ENCODE measurements at places on chromosomes 5 and 9. TPM values are rescaled to one million over a fixed set of nuclear protein-coding genes. Genes with fewer than 3 reads are reported as not detected.

DNA sequence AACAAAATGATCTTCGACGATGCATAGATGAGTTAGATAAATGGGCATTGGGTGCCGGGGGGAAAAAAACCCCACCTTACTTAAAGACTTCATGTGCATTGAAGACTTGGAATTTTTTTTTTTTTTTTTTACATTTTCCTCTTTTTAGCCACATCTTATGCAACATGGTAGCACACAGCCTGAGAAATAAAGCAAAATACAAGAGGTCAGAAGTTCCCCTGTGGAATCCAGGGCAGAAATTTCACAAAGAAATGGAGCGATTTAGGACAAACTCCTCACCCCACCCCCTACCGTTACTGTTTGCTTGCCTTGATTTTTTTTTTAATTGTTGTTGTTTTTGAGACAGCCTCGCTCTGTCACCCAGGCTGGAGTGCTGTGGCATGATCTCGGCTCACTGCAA lies 153.2 kb downstream of the GOLPH3 start:
- H3K27ac ChIP-seq, result peak overlapping the region; percentile 17
- no peak overlapping the region for H3K4me3 ChIP-seq
- H3K36me3 ChIP-seq, result peaks cover 4% of the 10 kb centered on the region
- no peak for DNase-seq
- H3K27me3 ChIP-seq, result no peaks in the 10 kb centered on the region

DNA sequence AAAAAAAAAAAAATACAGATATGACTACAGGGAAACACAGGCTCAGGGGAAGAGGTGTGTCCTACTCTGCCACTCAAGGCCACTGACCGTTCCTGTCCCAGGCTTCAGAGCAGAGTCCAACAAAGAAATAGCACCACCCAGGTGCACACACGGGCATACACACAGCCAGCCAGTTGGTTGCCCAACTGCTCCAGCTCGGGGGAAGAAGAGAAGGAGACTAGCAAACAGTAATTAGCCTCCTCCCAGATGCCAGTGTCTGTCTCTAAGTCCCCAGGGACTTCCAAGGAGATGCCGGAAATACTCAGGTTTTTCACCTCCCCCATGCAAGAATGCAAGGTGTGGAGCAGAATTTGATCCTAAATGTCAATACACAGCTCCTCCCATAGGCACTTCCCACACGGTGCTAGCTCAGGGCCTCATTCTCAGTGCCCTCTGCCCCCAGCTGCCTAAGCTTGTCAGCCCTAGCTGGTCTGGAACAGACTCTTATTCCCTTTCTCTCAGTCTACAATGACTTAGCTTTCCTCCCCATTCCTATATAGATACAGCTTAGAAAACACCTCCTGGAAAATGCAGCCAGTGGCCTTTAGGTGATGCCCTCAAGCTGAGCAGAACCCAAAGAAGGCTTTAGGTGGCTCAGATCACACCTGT lies 1.7 kb downstream of the MYORG start:
- DNase-seq, result no peak
- H3K27me3 ChIP-seq, result no peaks in the 10 kb centered on the region
- H3K36me3 ChIP-seq, result peaks cover 8% of the 10 kb centered on the region
- H3K4me1 ChIP-seq, result peaks cover 26% of the 10 kb centered on the region

GRCh38 chr9:124488641-124489210 lies 18.5 kb downstream of the NR5A1 start:
- no peaks in the 10 kb centered on the region for H3K4me1 ChIP-seq
- H3K27me3 ChIP-seq, result peaks cover 36% of the 10 kb centered on the region
- DNase-seq, result no peak
- H3K27ac ChIP-seq, result peak overlapping the region; percentile 32

Gene GLRA1
- total RNA-seq, result not detected

GRCh38 chr5:60891667-60892066 lies 47.6 kb upstream of the ELOVL7 start:
- DNase-seq, result no peak
- H3K27ac ChIP-seq, result no peak overlapping the region
- no peak overlapping the region for H3K4me3 ChIP-seq
- H3K27me3 ChIP-seq, result no peaks in the 10 kb centered on the region
- peaks cover 2% of the 10 kb centered on the region for H3K4me1 ChIP-seq
- peaks cover 13% of the 10 kb centered on the region for H3K36me3 ChIP-seq

Gene IL13
- total RNA-seq, result not detected

DNA sequence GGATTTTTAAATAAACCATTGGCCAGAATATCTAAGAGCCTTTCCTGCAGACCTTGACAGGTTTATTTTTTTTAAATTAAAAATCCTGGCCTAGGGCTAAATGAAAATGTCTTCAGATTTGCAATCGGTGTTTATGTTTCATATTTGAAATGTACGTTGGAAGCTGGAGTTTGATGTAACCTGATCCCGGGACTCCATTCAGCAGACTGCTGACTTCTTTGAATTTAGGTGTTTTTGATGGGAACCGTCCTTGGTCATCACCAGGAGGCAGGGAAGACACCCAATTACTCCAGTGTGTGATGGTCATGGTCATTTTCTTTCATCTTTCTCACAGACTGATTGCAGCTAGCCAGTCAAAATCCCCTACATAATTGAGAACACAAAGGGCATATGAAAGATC lies 60.1 kb upstream of the BRINP1 start:
- no peaks in the 10 kb centered on the region for H3K36me3 ChIP-seq
- no peak for DNase-seq
- H3K27me3 ChIP-seq, result no peaks in the 10 kb centered on the region
- H3K27ac ChIP-seq, result no peak overlapping the region
- H3K4me3 ChIP-seq, result no peak overlapping the region
- no peaks in the 10 kb centered on the region for H3K4me1 ChIP-seq

Gene ZFP37
- total RNA-seq, result 3.6 TPM

DNA sequence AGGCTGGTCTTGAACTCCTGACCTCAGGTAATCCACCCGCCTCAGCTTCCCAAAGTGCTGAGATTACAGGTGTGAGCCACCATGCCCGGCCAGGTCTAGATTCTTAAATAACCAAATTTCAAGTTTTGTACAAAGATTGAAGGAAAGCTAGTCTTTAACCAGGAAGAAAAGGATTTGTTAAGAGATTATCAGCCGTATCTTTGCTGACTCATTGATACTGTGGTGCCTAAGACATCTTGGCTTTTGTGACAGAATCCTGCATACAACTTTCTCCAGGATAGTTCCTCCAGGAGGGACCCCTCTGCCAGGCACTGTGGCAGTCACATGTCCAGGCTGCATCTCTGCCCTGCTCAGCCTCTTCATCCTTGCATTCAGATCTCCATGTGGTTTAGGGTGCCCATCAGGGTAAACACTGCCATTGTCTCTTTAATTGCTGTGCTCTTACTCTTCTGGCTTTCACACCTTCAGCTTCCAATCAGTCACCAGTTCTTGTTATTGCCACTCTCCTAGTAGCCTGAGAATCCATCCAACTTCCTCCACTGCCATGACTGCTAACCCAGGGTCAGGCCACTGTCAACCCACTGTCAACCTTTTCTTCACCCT lies 10.0 kb downstream of the MAP3K1 start:
- no peaks in the 10 kb centered on the region for H3K27me3 ChIP-seq
- no peaks in the 10 kb centered on the region for H3K36me3 ChIP-seq
- H3K4me3 ChIP-seq, result no peak overlapping the region
- no peak for DNase-seq
- H3K27ac ChIP-seq, result peak overlapping the region; percentile 34
- peaks cover 66% of the 10 kb centered on the region for H3K4me1 ChIP-seq

DNA sequence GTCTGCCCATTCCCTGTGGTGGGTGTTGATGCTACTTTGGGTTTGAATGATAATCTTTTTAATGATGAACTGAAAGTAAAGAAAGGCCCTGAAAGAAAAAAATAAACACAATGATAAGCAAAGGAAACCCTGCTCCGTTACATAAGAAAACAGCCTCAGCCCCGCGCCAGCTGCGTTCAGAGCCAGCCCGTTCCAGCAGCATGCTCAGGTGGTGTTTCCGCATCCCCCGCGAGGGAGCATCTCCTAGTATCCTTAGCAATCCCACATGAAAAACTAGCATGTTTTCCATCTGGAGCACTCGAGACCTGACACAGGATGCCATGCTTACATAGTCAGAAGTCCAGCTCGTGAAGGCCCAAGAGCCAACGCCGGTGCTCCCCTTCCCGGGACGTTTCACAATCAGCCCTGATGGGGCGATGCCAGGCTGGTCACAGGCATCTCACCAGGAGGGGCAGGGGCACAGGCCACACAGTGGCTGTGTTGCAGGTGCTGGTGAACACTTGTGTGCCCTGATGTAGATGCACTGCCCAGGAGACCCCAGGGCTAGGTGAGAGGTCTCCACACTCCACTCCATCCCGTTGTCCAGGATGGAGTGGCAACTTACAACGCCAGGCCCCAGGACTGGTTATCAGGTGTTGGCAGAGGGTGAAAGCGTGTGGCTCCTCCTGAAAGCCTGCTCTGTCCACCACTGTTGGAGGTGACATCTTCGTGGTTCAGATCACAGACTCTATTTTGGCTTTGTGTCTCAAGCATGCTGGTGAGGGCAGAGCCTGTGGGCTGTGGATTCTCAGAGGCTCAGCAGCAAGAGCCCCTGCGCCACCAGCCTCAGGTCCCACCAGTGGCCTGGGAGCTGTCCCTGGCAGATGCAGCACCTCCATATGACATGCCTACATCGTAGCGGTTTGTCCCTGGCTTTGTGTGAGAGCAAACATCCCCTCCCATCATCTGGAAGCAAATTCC lies 246.8 kb upstream of the IRX1 start:
- H3K4me3 ChIP-seq, result no peak overlapping the region
- peaks cover 2% of the 10 kb centered on the region for H3K27me3 ChIP-seq
- H3K4me1 ChIP-seq, result no peaks in the 10 kb centered on the region
- H3K36me3 ChIP-seq, result no peaks in the 10 kb centered on the region
- H3K27ac ChIP-seq, result no peak overlapping the region
- DNase-seq, result peak; percentile 81

- H3K36me3 ChIP-seq, result no peaks in the 10 kb centered on the region
- no peaks in the 10 kb centered on the region for H3K27me3 ChIP-seq
- H3K4me1 ChIP-seq, result peaks cover under 1% of the 10 kb centered on the region
- no peak overlapping the region for H3K27ac ChIP-seq
Observed at GRCh38 chr5:91223886-91224285, 159.2 kb downstream of the ARRDC3 start.

Gene CCL28
- total RNA-seq, result 0.10 TPM

GRCh38 chr5:103569313-103570060 lies 6.9 kb upstream of the NUDT12 start:
- no peaks in the 10 kb centered on the region for H3K27me3 ChIP-seq
- DNase-seq, result no peak
- H3K27ac ChIP-seq, result peak overlapping the region; percentile 25
- H3K36me3 ChIP-seq, result no peaks in the 10 kb centered on the region
- H3K4me3 ChIP-seq, result no peak overlapping the region
- H3K4me1 ChIP-seq, result peaks cover 11% of the 10 kb centered on the region

- H3K4me1 ChIP-seq, result peaks cover 4% of the 10 kb centered on the region
- DNase-seq, result no peak
- H3K4me3 ChIP-seq, result no peak overlapping the region
- H3K36me3 ChIP-seq, result no peaks in the 10 kb centered on the region
- H3K27me3 ChIP-seq, result peaks cover 11% of the 10 kb centered on the region
- peak overlapping the region; percentile 70 for H3K27ac ChIP-seq
Observed at GRCh38 chr5:5658226-5658625, 235.7 kb downstream of the ICE1 start.

Gene F2RL1
- total RNA-seq, result 1.9 TPM

GRCh38 chr9:106875529-106875928 lies 12.6 kb downstream of the ZNF462 start:
- H3K27ac ChIP-seq, result no peak overlapping the region
- peaks cover 2% of the 10 kb centered on the region for H3K36me3 ChIP-seq
- H3K4me3 ChIP-seq, result no peak overlapping the region
- H3K27me3 ChIP-seq, result no peaks in the 10 kb centered on the region
- H3K4me1 ChIP-seq, result peaks cover 56% of the 10 kb centered on the region

DNA sequence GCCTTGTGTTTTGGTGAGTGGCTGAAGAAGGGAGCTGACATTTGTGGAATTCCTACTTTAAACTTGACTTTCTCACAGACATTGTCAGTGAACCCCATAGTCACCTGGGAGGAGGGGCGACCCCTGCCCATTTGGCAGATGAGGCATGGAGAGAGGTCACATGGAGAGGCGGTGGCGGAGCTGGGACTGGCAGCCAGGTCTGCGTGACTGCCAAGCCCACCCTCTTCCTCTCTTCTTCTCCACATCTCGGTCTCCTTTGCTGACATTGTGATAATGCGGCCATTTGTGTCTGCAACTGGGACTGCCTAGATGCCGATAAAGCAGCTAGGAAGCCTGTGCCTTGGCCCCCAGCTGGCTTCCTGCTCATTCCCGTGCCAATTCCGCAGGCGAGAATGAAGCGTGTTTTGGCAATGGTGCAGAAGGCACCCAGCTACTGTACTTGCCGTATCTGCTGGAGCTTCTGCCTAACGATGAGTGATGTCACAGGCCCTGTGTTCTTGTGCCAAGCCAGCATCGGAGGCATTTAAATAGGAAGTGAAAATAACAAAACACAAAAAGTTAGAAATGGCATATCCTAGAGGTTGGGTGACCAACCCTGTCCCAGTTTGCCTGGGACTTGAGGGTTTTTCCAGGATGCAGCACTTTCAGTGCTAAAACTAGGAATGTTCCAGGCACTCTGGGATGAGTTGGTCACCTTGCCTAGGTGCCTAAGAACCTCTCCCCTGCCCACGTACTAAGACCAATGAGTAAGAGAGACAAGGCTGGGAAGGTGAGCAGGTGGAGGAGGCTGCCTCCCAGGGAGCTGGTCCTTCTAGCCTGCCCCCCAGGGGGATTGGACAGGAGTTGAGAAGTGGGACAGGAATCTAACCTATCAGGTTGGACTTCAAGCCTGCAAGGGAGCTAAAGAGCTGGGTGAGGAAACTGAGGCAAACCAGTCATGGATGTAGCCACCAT lies 23.6 kb downstream of the OLFML2A start:
- no peak overlapping the region for H3K27ac ChIP-seq
- H3K27me3 ChIP-seq, result no peaks in the 10 kb centered on the region
- peaks cover 21% of the 10 kb centered on the region for H3K4me1 ChIP-seq
- no peak overlapping the region for H3K4me3 ChIP-seq

DNA sequence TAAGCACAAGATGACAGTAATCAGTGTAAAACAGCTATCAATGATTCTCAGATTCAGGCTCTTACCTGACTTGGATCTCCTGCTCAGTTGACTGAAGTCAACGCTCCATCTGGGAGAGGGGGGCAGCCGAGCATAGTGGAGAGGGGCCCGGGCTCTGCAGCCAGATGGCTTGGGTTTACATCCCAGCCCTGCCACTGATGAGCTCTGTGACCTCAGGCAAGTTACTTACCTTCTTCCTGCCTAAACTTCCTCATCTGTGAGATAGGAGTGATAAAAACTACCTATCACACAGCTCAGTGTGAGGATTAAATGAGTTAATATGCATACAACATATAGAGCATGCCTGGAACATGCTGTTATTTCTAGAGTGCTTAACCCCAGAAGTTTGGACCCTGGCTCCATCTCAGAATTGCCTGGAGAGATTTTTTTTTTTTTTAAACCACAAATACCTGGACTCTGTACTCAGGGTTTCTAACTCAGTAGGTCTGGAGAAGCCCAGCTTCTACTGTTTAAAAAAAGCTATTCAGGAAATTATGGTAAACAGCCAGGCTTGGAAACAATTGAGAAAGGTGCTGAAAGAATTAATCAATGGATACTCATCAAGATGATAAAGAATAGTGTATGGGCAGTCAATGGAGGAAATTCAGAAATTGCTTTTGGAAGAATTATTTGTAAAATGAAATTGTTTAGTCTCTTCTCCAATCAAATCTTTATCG lies 72.2 kb downstream of the ANKRD55 start:
- peaks cover 18% of the 10 kb centered on the region for H3K4me1 ChIP-seq
- no peaks in the 10 kb centered on the region for H3K27me3 ChIP-seq
- no peak overlapping the region for H3K27ac ChIP-seq
- H3K36me3 ChIP-seq, result no peaks in the 10 kb centered on the region
- DNase-seq, result no peak

GRCh38 chr5:177982072-177982727 lies 13.8 kb downstream of the PROP1 start:
- H3K36me3 ChIP-seq, result no peaks in the 10 kb centered on the region
- no peaks in the 10 kb centered on the region for H3K4me1 ChIP-seq
- H3K4me3 ChIP-seq, result no peak overlapping the region
- H3K27me3 ChIP-seq, result peaks cover 11% of the 10 kb centered on the region
- no peak for DNase-seq

Gene HAVCR1
- not detected for total RNA-seq
